Kidney capillary endothelial cell (primary cell): ENCODE measurements at places on chromosomes 1 and 21.

GRCh38 chr1:211631168-211631567, 44.3 kb downstream of the NEK2 start:
- no peak for DNase-seq

DNA sequence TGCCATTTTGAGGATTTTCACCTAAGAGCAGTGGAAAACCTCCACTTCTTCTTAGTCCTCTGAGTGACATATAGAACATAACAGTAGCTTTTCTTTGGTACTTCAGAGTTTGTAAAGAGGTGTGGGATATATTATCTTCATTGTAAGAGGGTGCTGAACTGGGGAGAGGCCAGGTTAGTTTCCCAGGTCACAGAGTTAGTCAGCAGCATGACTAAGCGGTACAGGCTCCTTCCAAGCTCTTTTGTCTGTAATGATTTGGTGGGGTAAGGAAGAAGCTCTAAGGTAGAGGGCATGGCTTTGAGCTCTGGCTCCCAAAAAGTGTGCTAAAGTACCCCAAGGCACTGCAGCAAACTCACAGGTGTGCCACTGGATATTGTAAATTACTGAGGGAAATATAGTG, 325.0 kb upstream of the PLXNA2 start:
- DNase-seq = no peak

DNA sequence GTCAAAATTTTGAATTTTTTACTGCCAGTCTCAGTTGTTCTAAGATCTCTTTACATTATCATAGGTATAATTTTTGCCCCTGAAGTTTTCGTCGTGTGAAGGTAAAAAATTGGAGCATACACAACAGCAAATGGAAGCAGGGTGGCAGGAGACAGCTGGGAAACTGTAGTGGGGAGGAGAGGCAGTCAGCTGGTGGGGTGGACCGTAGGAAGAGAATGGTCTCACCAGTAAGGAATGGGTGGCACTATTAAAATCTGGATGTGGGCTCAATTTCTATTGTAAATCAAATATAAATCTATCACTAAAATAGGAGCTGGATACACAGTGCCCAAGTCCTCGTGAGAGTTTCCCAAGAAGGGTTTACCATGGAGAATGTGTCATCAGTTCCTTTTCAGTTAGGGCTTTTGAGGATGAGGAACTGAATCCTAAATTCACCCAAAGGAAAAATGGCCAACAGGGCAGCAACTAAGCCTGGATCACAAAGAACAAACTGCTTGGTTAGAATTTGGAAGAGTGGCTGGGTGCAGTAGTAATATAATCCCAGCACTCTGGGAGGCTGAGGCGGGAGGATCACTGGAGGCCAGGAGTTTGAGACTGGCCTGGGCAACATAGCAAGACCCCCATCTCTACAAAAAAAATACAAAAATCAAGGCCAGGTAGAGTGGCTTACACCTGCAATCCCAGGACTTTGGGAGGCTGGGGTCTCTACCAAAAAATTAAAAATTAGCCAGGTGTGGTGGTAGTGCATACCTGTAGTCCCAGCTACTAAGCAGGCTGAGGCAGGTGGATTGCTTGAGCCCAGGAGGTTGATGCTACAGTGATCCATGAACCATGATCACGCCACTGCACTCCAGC, 10.5 kb upstream of the IRF2BP2 start:
- no peak for DNase-seq

DNA sequence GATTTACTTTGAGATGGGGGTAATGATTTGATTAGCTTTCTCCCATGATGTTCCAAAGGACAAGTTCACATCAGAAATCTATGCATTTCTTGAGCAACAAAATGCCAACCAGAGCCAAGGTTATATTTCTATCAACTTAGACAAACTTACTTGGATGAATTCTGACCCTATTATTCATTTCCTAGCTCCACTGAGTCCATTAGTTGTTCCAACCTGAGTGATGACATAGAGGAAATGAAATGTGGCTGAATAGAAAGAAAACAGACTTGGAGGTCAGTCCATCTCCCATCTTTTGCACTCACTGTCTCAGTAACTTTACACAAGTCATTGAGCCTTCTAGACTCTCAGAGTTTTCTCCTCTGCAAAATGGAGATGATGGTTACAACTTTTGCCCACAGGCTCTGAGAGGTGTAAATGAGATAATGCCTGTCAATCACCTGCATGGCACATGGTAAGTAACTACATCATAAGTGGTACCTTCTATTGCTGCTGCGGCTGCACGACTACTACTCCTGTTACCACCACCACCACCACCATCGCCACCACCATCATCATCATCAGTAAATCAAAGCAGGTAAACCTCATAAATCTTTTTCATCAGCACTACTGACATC, 98.2 kb downstream of the PTPN14 start:
- peak; percentile 60 for DNase-seq

DNA sequence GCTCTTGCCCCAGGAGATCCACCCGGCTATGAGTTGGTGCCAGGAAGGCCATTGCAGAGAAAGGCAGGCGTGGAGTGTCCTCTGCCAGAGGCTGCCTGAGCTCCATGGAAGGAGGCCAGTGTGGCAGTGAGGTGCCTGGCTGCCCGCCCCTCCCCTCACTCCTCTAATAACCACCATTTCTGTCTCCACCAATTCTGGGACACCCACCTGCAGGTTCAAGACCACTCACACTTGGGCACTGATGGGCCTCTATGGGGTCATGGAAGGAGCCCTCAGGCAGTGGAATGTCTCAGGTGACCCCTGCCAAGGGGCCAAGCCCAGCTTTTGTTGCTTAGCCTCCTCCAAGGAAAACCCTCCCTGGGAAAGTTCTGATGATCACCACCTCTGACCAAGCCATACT, 731.6 kb downstream of the MATN1 start:
- no peak for DNase-seq
